Activated CD4-positive, alpha-beta T cell treated with anti-CD3 and anti-CD28 coated beads, Interleukin-2, amount 50 U/mL, for 48 hours (primary cell): ENCODE measurements at places on chromosomes 12 and 14.

GRCh38 chr12:78191611-78192010 lies 360.9 kb downstream of the NAV3 start:
- DNase-seq: no peak

DNA sequence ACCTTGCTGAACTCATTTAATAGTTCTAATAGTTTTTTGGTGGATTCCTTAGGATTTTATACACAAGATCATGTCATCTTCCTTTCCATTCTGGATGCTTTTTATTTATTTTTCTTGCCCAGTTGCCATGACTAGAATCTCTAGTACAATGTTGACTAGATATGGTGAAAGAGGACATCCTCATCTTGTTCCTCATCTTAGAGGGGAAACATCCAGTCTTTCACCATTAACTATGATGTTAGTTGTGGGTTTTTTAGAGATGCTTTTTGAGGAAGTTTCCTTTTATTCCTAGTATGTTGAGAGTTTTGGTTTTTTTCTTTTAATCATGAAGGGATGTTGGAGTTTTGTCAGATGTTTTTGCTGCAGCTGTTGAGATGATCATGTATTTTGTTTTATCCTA lies 8.7 kb downstream of the ANKRD13A start:
- no peak for DNase-seq

GRCh38 chr12:10031771-10032175 lies 1.3 kb downstream of the CLEC9A start:
- no peak for DNase-seq

GRCh38 chr14:39431416-39432178 lies 636 bp downstream of the FBXO33 start:
- peak; percentile 43 for DNase-seq

GRCh38 chr12:34402228-34402898 lies 380.1 kb downstream of the ALG10 start:
- no peak for DNase-seq

- DNase-seq: no peak
Measured at GRCh38 chr14:88379706-88380343, 5.6 kb upstream of the SPATA7 start.

- DNase-seq: no peak
Measured at GRCh38 chr12:89499857-89500256, 24.7 kb downstream of the GALNT4 start.

DNA sequence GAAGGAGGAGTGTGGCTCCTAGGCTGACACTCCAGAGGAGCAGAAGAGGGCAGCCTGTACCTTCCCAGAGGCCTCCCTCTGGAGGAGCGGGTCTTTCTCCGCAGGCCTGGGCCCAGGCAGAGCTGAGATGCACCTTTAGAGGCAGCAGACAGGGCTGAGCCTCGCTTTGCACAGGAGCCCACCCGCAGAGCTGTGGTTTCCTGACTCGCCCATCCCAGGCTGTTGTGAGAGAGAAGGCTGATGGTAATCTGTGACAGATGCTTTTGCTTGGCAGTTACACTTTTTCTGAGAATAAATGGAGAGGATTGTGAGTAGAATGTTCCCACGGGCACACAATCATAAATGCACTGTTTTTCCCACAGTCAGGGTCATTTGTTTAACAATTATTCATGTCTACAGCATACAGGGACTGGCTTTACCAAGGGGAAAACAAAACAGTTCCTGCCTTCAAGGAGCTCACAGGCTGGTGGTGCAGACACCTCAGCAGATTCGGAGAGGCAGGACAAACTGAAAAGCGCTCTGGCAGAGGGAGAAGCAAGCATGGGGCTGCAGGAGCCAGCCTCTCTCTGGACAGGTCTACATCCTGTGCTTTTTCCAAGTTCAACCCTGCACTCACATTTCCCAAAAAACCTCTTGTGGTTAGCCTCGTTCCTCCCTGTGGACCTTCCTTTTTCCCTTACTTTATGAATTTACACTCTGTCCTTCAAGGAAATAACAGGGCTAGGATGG lies 13.9 kb downstream of the EVL start:
- peak; percentile 68 for DNase-seq

DNA sequence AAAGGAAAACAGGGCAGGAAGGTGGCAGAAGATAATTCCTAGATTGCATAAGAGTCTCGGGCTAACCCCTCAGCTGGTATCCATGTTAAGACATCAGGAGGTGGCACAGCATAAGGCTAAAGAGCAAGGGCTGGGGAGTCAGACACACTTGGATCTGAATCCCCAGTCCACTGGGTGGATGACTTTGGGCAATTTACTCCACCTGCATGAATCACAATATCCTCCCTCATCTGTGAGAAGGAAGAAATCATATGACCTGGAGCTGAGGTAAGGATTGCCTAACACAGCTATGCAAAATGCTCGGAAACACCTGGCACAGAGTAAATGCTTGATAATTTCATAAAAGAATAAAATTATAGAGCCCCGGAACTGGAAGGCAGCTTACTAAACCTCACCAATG lies 217.9 kb downstream of the PIK3C2G start:
- DNase-seq: no peak

DNA sequence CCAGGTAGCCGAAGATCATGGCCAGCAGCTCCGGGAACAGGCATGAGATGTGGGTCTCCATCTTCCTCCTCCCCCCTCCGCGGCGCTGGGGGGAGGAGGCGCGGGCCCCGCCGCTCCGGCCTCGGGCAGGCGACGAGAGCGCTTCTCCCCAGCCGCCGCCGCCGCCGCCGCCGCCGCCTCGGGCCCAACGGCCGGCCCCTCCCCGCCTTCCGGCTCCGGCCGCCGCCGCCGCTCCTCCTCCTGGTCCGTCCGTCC lies 448 bp downstream of the FBXL14 start:
- DNase-seq: no peak

GRCh38 chr12:118813778-118814357 lies 167.5 kb upstream of the SRRM4 start:
- no peak for DNase-seq

DNA sequence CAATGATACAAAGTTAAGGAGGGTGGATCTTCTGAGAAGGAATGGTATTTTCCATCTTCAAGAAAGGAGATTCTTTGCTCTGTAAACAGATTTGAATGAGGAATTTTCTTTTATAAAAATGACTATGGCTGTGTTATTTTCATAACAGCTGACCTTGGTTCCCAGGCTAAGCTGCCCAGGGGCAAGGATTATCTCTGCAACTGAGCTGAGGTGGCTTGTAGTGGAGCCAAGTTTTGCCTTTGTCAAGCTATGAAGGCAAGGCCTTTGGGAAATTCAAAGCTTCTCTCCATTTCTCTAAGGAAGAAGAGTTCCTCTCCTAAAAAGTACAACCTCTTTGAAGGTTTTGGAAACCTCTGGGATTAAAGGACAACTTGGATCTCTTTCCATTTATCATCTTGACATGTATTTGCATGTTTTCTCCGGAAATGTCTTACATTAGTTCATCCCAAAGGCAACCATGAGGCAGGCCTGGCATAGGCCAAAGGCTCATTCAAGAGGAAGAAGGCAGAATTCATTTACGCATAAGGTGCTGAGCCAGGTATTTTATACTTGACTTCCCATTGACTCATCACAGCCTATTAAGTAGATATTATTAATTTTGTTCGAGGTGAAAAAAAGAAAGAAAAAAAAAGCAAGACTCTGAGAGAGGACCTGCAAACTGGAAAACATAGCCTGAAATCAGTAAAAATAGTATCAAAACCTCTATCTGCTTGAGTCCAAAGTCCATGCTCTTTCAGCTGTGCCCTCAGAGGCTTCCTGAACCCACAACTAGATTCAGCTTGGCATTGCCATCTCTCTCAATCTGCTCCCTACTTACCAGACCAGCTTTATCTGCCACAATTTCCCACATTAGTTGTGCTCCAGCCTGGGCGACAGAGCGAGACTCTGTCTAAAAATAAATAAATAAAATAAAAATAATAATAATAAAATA lies 24.0 kb upstream of the CKAP4 start:
- no peak for DNase-seq

GRCh38 chr14:71438684-71439083 lies 493.5 kb upstream of the RGS6 start:
- no peak for DNase-seq

- no peak for DNase-seq
Measured at GRCh38 chr12:47763481-47764346, 5.0 kb upstream of the RAPGEF3 start.

DNA sequence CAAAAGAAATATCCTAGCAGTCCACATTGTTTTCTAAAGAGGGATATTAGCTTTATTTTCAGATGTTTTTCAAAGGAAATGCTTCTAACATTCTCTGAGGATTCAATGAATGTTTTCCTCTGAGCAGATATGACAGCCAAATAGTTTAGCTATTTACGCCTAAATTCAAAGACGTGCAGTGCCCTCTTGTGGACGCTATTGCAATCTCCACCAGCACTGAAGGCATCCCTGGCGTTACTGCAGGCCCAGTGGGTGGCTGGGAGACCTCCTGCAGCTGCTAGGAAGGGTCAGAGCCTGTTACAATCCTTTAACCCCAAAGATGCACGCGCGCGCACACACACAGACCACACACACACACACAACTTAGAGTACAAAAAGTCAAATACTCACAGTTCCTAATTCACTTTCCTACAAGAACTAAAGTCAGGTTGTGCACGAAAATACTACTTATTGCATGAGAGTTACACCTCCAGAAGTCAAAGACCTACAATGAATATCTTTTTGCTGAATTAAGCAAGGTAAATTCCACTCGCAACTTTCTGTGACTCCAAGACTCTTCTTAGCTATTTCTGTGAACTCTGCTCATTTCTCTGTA lies 589.3 kb upstream of the TMEM132C start:
- DNase-seq: peak; percentile 55

DNA sequence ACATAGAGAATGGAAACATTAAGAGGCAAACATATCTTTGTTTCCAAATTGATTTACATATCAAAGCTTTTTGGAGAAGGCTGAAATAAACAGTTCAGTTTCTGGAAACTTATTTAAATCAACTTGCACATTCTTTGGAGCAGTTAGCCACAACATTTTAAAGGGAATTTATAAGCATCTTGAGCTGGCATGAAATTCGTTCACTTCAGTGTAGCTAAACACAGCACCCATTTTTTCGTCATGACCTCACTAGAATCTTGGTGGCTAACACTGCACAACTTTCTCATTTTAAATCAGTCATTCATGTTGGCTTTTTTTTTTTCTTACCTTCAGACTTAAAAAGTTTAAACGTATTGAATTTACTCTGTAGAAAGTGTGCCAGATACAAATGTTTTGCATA lies 1139.9 kb upstream of the FLRT2 start:
- DNase-seq: no peak

GRCh38 chr12:77645966-77646598 lies 184.6 kb upstream of the NAV3 start:
- DNase-seq: no peak

GRCh38 chr14:99728231-99728920 lies 44.3 kb downstream of the CYP46A1 start:
- no peak for DNase-seq

DNA sequence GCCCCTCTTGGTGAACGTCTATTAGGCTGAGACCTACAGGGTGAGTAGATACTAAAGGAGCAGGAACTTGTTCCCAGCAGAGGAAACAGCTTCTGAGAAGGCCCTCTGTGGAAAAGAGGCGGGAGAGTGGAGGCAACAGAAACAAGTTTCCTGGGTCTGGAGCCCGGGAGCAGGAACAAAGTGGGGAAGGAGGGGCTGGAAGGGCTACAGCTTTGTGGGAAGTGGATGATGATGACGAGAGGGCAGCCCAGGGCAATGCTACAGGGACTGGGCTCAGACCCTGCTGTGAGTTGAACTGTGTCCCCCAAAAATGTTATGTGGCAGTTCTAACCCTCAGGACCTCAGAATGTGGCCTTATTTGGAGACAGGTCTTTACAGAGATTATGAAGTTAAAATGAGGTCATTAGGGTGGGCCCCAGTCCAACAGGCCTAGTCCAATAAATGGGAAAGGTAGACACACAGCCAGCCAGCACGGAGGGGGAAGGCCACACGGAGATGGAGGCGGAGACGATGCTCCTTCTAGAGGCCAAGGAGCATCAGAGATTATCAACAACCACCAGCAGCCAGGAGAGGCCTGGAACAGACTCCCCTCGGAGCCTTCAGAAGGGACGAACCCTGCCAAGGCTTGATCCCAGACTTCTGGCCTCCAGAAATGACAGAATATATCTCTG lies 14.3 kb downstream of the CAMKK2 start:
- no peak for DNase-seq

DNA sequence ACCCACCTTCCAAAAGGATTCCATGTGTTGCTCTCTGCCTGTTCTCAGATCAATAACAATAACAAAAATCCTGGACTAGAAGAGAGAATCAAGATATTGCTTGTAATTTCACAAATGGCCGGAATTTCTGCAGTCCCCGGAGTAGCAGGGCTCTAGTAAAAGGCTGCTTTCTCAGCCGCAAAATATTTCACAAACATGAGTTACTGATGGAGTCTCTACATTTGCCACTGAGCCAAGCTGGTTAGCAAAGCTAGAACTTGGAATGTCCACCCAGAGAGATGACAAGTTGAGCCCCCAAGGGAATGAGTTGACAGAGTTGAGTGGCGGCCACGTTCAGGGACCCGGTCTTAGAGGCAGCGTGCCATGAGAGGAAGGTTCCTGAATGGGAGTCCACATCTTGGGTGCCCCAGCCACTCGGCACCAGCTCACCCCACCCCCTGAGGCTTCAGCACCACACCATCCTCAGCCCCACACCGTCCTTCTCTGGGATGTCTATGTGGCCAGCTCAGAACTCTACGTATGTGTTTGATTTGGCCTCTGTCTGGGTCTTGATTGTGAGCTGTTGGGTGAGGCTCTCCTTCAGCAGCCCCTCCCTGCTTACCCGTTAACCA lies 15.9 kb downstream of the FBLN5 start:
- no peak for DNase-seq

GRCh38 chr14:100614803-100615202 lies 27.6 kb upstream of the BEGAIN start:
- DNase-seq: no peak

- DNase-seq: no peak
Measured at GRCh38 chr14:37559386-37559785, 35.7 kb downstream of the FOXA1 start.

- no peak for DNase-seq
Measured at GRCh38 chr14:47675466-47676314, at the start of gene MDGA2. Gene MDGA2 (minus strand): TSS chr14:47675605.

DNA sequence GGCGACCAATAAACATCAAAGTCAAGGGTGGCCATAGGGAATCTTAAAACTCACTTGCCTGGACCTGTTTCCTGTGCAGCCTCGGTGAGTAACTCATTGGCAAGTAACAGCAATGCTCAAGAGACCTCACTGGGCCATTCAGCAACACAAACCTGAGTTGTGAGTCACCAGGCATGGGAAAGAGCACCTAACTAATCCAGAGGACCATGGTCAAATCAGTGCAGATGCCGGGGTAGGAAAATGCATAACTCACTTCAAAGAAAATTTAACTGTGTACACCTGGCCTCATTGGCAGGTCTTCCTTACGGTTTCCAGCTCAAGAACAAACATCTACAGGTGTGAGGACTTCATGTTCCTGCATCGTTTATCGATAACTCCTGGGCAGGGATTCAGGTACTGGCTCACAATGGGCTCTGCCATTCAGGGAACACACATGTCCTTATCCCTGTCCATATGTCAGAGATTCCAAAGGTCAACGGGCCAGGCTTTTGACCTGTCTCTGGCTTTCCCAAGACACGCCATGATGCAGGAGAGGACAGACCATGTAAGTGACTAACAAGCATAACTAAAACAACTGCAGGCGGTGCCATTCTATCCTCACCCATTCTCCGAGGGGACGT lies 211.8 kb downstream of the ANO2 start:
- no peak for DNase-seq
